ENCODE measurements at places on chromosomes 16 and 17.

DNA sequence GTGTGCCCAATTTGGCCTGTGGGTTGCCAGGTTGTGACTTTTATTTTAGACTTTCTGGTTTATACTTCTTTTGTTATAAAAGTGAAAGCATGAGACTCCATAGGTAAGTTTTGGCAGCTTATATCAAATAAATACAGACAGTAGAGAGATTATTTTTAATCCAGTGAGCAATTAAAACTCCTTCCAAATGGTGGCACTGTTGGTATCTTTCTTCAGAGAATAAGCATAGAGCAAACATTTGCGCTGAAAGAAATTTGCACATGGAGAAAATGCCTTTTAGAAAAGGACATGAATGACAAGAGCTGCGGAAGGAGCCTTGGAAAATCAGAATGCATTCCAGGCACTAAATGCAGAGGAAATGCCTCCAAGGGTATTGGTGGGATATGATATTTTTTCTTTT is 46.1 kb upstream of the DNAJA2 start:
- no peak overlapping the region for H3K4me3 ChIP-seq
- no peak for DNase-seq
- no peak overlapping the region for H3K27ac ChIP-seq
- H3K36me3 ChIP-seq = no peaks in the 10 kb centered on the region

GRCh38 chr16:58384437-58385055 is 7.7 kb upstream of the GINS3 start:
- no peaks in the 10 kb centered on the region for H3K4me1 ChIP-seq
- DNase-seq = no peak
- no peak overlapping the region for H3K27ac ChIP-seq

DNA sequence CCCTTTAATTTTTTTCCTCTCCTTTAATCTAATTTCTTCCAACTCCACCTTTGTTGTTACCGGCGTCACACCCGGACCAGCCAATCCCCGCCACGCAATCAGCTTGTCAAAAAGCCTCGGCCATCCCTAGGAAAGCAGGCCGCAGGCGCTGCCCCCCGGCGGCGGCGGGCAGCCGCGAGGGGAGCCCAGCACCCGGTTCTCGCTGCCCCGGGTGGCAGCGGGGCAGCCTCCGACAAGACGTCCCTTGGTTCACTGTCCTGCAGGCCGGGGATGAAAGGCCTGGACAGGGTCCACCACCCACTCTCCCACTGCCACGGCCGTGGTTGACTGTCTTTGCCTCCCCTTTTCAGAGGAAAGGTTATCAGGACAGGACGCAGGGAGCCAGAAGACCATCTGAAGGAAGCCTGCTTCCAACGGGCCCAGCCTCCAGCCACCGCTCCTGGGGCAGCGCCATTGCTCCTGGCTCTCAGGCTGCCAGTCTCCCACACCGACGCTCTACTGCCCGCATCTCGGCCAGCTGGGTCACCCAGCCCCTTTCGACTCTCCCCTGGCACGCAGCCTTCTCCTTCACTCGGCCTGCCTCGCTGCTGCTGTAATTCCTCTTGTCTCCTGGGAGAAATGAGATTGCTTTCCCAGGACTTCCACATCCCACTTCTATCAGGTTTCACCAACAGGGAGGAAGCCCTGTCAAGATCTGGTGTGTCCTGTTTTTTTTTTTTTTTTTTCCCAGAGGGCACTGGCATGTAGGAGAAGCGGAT is 2.8 kb upstream of the UBTF start:
- DNase-seq = peak; percentile 70
- peaks cover 4% of the 10 kb centered on the region for H3K36me3 ChIP-seq
- H3K4me1 ChIP-seq = peaks cover 8% of the 10 kb centered on the region
- H3K27ac ChIP-seq = peak overlapping the region; percentile 88
- no peaks in the 10 kb centered on the region for H3K27me3 ChIP-seq

GRCh38 chr17:58191241-58191896 is 1.2 kb upstream of the EPX start:
- H3K36me3 ChIP-seq = no peaks in the 10 kb centered on the region
- no peak overlapping the region for H3K4me3 ChIP-seq
- no peaks in the 10 kb centered on the region for H3K4me1 ChIP-seq
